ENCODE measurements at places on chromosomes 6 and 20.

DNA sequence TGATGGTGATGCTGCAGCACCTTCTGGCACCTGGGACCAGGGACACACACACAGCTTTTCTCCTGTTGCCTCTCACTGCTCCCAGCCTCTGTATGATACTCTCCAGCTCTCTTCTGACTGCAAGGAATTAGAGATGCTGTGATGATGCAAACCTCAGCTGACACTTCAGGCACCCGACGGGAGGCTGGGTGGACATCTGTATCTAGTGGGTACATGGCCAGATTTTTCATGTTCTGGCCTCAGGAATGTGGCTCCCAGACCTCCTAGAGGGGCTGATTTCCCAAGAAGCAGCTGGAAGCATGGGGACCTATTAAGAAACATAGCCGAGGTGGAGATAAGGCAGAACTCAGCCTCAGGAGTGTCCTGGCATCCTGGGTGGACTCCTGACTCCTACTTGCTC is 6.8 kb upstream of the EPB41L1 start:
- DNase-seq: no peak

GRCh38 chr20:50513169-50514034 is 3.2 kb downstream of the PTPN1 start:
- no peak for DNase-seq

- no peak for DNase-seq
Observed at GRCh38 chr6:30102414-30102969, 10.4 kb downstream of the TRIM31 start.

DNA sequence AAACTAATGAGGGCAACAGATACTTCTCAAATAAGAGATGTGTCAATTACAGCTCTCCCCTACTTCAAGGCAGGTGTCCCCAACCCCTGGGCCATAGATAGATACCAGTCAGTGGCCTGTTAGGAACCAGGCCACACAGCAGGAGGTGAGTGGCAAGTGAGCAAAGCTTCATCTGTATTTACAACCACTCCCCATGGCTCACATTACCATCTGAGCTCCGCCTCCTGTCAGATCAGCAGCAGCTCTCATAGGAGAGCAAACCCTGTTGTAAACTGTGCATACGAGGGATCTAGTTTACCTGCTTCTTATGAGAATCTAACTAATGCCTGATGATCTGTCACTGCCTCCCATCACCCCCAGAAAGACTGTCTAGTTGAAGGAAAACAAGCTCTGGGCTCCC is 422.1 kb downstream of the GJA1 start:
- no peak for DNase-seq

- no peak for DNase-seq
Observed at GRCh38 chr20:57461726-57462125, 63.2 kb downstream of the CTCFL start.
